ENCODE measurements at places on chromosomes 2 and 18.

DNA sequence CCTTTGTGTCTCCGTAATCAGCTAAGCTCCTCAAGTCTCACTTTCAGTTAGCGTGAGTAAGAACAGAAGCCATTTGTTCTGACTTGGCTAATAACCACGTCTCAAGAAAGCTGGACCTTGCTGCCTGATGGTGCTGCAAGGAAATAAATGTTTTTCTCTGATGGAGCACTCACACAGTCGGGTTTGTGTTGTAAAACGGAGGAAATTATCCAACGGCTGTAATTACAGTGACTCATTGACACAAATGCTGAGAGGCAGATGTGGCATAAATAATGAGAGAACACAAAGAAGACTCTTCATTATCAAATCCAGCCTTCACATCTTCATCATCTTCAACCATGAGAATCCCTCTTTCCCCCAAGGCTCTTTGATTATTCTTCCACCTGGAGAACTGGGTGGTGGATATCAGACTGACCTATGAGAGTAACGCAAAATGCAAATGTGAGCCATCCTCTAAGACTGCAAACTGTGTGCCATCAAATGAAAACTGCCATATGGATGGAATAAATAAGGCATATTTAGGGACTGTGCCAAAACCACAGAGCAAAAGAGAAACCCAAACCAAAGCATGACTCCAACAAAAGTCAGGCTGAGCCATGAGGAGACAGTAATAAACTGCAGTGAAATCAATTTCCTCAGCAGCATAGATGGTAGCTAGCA is 252.6 kb downstream of the RND3 start:
- DNase-seq, result no peak

- DNase-seq, result no peak
Measured at GRCh38 chr18:48858676-48859075, 92.1 kb downstream of the SMAD7 start.

DNA sequence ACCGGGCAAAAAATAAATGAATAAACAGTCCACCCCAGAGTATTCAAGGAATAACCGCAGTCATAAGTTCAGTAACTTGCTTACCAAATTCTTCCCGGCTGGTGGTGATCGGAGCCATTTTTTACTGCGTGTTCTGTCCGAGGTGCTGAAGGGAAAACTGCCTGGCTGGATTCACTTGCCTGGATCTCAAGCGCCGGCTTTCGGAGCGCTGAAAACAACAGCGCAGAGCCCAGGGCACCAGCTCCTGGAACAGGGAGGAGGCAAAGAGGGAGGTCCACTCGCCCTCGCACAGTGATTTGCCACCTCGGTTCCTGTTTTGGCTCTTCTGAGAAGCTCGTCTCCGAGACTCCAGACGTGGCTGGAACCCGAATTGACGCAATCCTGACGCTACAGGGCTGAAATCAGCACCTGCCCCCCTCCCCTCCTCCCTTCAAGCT is at the start of gene SYT4:
TSS of gene SYT4 (minus strand) at position 327 of the 437 bp plus-strand sequence. CDS start at position 118, 209 bp downstream.
- DNase-seq, result no peak

GRCh38 chr2:111244864-111245263 is 124.2 kb downstream of the BCL2L11 start:
- no peak for DNase-seq

DNA sequence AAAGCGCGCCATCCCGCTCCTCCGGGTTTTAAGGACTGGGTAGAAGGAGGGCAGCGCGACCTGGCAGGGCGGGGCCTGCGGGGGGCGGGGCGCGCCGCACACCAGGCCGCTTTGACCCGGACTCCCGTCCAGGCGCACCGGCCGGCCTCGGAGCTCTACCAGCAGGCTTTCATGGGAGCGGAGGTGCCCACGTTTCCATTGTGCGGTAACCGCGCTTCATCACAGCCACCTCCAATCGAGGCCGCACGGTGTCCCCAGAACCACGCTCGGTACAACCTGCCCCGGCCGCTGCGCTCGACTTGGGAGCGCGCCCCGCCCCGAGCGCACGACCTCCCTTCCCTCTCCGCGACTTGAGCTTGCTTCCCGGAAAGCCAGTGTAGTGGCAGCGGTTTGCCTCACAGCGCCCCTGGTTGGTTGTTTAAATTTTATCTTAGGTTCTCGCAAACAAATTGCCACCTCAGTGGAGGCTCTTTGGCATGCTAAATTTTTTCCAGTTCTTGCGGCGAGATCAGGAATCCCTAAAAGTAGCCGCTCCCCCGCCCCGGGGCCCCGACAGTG is 280 bp upstream of the CYP1B1 start:
- DNase-seq, result no peak

All from CD4-positive, alpha-beta T cell treated with Interleukin-4 for 4 hours (primary cell).